T-helper 22 cell (primary cell): ENCODE measurements at places on chromosomes 1 and 21.

- no peak for DNase-seq
Observed at GRCh38 chr1:22665752-22666151, 12.7 kb downstream of the C1QB start.

- no peak for DNase-seq
Observed at GRCh38 chr1:161037661-161038522, 872 bp downstream of the TSTD1 start.

GRCh38 chr21:42505090-42505726 lies 8.4 kb upstream of the SLC37A1 start:
- DNase-seq = no peak

- DNase-seq = no peak
Observed at GRCh38 chr1:67159233-67159632, 7.0 kb upstream of the IL23R start.

DNA sequence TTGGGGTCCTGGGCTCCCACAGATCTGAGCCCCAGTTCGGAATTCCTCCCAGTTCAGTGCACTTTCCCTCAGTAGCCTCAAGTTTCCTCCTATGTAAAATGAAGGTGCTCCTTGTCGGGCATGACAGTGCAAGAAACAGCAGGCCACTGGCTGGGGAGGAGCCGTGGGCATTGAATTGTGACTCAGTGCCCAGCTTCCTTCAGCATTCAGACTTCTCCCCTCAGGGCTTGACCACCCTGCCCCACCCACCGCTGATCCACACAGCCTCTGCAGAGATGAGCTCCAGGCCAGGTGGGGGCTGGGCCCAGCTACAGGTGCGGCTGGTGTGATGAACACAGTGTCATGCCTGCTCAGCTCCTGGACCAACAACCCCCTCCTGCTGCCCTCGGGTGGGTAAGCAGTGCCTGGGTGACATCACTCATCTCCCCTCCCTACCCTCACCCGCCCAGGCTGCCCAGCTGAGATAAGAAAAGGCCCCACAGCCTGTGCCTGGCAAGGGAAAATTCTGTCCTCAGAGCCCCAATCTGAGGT lies 4.9 kb downstream of the MOB3C start:
- DNase-seq = no peak

- DNase-seq = no peak
Observed at GRCh38 chr1:47483651-47484050, 45.8 kb downstream of the FOXD2 start.

DNA sequence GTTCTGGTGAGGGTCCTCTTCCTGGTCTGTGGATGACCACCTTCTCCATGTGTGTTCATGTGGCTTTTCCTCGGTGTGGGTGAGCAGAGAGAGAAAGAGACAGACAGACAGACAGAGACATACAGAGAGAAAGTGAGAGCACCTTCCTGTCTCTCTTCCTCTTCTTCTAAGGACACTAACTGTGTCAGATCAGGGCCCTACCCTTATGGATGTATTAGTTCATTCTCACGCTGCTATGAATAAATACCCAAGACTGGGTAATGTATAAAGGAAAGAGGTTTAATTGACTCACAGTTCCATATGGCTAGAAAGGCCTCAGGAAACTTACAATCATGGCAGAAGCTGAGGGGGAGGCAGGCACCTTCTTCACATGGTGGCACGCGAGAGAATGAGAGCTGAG lies 131.5 kb upstream of the ZNF648 start:
- DNase-seq = no peak

DNA sequence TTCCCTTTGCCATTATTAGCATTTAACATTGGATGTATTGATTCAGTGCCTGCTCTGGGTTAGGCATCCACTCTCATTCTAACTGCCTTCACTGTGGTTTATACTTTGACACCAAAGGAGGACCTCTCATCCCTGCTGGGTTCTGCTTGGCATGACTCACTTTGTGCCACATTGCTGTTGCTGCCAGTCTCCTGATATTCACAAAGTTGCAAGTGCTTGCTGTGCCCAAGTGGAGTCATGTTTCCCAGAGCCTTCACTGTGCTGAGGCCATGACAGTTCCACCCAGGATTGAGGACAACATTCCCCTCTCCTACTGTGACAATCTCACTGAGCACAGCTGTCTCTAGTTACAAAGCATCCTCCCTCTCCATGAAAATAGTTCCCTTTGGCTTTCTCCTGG lies 519.9 kb upstream of the USP24 start:
- no peak for DNase-seq

GRCh38 chr1:66917476-66917875 lies 7.2 kb downstream of the DNAI4 start:
- DNase-seq = no peak

DNA sequence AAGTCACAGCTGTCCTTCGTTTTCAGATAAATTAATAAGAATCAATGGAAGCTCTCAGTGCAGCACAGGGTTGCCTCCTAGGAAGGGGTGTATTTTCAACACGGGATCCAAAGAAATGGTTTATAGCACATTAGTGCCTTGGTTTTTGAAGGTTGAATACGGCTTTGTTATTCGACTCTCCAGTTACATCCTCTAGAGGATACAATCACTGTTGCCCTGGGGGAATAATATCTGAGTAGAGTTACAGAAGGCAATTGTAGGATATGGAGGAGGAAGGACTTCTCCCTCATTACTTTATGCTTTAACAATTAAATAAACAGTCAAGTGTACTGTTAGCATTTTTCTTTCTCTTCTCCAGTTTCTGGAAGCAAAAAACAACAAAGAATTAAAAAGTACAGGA lies 14.3 kb upstream of the ZNF326 start:
- DNase-seq = no peak

GRCh38 chr1:109208836-109209463 lies 4.8 kb upstream of the SARS1 start:
- no peak for DNase-seq

- no peak for DNase-seq
Observed at GRCh38 chr1:178634445-178634844, 90.6 kb upstream of the RALGPS2 start.

DNA sequence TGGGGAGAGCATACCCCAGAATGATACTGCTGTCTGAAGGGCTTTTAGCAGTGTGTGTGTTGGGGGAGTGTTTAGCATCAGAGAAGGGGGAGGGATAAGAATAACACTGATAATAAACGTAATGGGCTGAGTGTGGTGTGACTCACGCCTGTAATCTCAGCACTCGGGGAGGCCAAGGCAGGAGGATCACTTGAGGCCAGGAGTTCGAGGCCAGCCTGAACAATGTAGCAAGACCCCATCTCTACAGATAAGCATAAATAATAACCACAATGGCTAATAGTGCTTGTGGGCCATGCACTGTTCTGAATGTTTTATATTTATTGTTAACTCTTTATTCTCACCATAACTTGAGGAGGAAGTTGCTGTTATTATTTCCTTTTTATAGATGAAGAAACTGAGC lies 2.6 kb upstream of the LEFTY2 start:
- no peak for DNase-seq

- no peak for DNase-seq
Observed at GRCh38 chr1:178055093-178055492, 38.8 kb upstream of the RASAL2 start.

DNA sequence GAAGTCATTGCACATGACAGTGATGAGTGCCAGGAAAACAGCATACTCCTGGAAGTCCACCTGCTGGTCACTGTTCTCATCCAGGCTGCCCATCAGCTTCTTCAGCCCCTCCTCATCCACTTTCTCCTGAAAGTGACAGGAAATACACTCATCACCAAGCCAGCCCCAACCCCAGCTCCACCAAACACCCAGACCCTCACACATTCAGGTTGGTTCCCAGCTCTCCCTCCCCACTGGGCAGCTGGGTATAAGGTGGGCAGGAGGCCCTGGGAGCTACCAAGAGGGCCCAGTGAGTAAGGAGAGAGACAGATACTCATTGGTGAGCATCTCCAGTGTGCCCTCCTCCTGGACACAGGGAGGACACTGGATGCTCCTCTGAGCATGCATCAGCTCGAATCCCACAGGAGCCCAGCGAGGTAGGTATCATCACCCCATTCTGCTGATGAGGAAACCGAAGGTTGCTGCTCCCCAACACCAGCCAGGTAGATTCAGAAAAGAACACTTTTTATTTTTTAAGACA lies 4.1 kb downstream of the S100A2 start:
- DNase-seq = no peak

- no peak for DNase-seq
Observed at GRCh38 chr1:47002211-47002610, 21.3 kb upstream of the CYP4X1 start.

DNA sequence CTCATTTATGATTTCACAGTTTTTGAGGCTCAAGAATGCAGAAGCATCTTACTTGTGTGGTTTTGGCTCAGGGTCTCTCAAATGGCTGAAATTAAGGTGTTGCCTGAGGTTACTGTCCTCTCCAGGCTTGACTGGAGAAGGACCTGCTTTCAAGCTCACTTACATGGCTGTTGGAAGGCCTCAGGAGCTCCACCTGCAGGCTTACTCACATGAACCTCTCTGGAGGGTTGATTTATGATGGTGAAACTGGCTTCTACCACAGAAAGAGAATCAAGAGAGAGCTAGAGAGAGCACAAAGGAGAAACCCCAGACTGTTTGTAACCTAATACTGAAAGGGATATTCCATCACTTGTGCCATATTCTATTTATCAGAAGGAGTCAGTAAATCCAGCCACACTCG lies 6.2 kb upstream of the KCNK2 start:
- no peak for DNase-seq

- DNase-seq = no peak
Observed at GRCh38 chr1:212700892-212701819, 1.5 kb upstream of the BATF3 start.

DNA sequence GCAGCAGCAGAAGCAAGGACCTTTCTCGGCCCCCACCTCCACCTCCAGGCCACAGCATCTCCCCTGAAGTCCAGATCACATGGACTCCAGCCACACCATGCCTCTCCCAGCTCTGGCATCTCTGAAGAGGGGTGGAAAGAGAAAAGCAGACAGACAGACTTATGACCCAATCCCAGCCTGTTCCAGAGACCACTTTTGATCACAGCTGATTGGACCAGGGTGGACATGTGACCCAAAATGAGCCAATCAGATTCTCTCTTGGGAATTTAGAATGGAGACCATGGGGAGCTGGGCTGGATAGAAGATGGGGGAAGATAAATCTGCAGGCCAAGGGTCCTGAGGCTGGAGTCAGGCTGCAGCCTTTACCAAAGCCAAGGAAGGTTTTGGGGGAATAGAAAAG lies 16.4 kb downstream of the HTR1D start:
- no peak for DNase-seq

DNA sequence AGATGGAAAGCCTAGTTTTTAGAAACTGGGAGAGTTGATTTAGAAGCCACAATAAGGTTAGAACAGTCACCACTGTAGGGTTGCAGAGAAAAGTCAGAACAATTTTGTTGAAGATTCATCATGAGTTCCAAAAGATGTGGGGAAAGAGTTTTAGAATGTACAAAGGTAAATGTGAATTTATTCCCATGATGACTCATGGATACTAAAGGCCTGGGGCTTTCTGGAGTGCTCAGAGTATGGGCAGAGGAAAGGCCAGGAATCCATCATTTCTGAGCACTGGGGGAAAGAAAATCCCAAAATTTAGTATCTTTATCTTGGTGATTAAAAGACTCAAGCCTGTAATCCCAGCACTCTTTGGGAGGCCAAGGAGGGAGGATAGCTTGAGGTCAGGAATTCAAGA lies 17.8 kb downstream of the YBX1 start:
- no peak for DNase-seq

GRCh38 chr1:163331116-163331515 lies 9.4 kb downstream of the NUF2 start:
- DNase-seq = no peak

- DNase-seq = no peak
Observed at GRCh38 chr1:223513309-223513708, 120.1 kb downstream of the CCDC185 start.

DNA sequence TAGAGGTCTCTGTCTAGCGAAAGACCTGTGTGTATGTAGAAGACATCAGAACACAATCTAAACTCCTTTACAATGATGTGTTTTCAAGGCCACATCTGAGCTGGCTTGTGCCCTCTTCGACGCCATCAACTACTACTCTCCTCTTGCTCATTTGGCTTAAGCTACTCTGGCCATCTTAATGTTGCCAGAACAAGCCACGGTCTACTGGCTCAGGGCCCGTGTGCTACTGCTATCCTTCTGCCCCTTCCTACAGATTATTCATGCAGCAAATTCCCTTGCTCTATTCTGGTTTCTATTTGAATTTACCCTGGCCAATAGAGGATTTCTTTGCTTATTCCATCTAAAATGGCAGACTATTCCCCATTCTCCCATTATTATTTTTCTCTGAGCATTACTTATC lies 121.7 kb downstream of the ZZZ3 start:
- no peak for DNase-seq

DNA sequence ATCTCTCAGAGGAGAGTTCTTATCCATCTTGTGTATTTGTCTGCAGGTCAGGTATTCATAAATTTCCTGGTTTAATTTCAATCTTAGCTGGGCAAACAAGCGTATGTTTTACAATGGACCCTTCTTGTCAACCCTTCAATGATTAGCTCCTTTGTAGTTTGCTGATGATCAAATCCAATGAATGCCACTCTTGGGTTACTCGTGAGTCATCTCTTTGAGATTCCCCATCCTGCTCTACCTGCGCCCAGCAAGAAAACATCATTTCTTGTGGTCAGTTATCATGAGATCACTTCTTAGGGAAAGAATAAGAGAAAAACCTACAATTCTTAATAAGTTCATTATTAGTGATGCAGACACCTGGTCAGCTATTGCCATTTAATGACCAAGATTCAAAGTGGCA lies 572.3 kb upstream of the PKN2 start:
- DNase-seq = no peak

DNA sequence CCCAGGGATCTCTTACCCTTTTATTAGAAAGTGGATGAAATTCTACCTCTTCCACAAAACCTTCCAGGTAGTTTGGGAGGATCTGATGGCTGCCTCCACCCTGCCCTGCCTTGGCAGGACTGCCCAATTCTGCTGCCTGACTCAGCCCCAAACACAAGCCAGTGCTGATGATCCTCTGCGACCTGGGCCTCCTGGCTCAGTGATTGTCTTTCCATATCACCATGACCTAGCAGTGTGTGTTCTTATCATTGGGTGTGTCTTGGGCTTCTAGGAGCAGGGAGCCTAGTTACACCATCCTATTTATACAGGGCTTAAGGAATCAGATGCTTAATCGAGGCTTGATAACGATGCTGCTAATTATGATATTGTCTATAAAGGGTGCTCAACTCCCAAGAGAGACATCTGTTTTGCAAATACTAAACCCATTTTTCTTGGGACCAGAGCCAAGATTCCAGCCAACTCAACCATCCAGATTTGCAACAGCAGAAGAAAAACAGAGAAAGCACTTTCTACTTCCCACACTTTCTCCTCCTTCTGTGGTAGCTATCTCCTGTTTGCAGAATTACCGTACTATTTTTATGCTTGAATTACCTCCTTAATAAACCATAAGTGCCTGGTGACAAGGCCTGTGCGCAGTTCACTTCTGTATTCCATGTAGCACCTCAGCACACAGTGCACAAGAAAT lies 36.5 kb upstream of the KIF21B start:
- DNase-seq = no peak
